ENCODE measurements at places on chromosomes 4 and X. TPM values are rescaled to one million over a fixed set of nuclear protein-coding genes. Genes with fewer than 3 reads are reported as not detected.

MID2 gene
- 12.6 TPM for polyA plus RNA-seq

MAP9 gene
- polyA plus RNA-seq: 32.2 TPM

GCNA gene
- polyA plus RNA-seq: 2.1 TPM

SPANXN3 gene
- polyA plus RNA-seq: not detected

SCOC gene
- polyA plus RNA-seq: 123 TPM

TCEAL6 gene
- polyA plus RNA-seq: not detected

VCX3A gene
- polyA plus RNA-seq: not detected

USP17L25 gene
- polyA plus RNA-seq: not detected

CT45A10 gene
- polyA plus RNA-seq: not detected

BCOR gene
- 51.6 TPM for polyA plus RNA-seq

ADRA2C gene
- polyA plus RNA-seq: 14.2 TPM

Data from renal pelvis (tissue), 12 donors.